ENCODE measurements at places on chromosomes 11 and 22. TPM values are rescaled to one million over a fixed set of nuclear protein-coding genes. Genes with fewer than 3 reads are reported as not detected.

The EFCAB6 gene
- 1.6 TPM for total RNA-seq

The CCDC87 gene
- total RNA-seq, result 0.56 TPM

The PLEKHB1 gene
- 2.5 TPM for total RNA-seq

The RAB3IL1 gene
- 11.8 TPM for total RNA-seq

The VPREB1 gene
- not detected for total RNA-seq

The SMC1B gene
- not detected for total RNA-seq

The KRTAP5-4 gene
- total RNA-seq, result not detected

The MUC2 gene
- not detected for total RNA-seq

The FAT3 gene
- 1.1 TPM for total RNA-seq

All from smooth muscle cell of the pulmonary artery (primary cell).